GM04503 (cell line): ENCODE measurements at places on chromosomes 6 and 20.

GRCh38 chr6:41653691-41654090 is 15.4 kb downstream of the MDFI start:
- no peak for DNase-seq

GRCh38 chr6:142507065-142507464 is 205.3 kb downstream of the ADGRG6 start:
- no peak for DNase-seq

DNA sequence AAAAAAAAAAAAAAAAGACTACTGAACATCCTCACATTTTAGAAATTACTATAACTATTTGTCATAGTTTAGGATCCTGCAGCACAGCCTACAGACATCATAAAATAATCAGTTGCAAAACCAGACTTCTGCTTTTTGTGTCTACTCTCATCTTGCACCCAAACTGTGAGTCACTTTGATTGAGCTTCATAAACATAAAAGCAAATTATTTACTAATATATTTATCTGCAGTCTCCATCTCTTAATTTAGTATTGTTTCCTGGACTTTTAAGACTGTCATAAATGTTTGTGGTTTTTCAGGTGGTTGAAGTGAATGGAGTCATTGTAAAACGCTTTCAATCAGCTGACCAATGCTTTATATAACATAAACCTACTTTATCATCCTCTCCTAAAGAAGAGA is 14.8 kb upstream of the CALHM6 start:
- no peak for DNase-seq

- DNase-seq: no peak
Observed at GRCh38 chr6:80553071-80553740, 446.7 kb downstream of the BCKDHB start.

GRCh38 chr6:7912024-7912423 is 1.4 kb upstream of the TXNDC5 start:
- DNase-seq: no peak

- DNase-seq: no peak
Observed at GRCh38 chr6:47792216-47792733, 10.4 kb downstream of the OPN5 start.

DNA sequence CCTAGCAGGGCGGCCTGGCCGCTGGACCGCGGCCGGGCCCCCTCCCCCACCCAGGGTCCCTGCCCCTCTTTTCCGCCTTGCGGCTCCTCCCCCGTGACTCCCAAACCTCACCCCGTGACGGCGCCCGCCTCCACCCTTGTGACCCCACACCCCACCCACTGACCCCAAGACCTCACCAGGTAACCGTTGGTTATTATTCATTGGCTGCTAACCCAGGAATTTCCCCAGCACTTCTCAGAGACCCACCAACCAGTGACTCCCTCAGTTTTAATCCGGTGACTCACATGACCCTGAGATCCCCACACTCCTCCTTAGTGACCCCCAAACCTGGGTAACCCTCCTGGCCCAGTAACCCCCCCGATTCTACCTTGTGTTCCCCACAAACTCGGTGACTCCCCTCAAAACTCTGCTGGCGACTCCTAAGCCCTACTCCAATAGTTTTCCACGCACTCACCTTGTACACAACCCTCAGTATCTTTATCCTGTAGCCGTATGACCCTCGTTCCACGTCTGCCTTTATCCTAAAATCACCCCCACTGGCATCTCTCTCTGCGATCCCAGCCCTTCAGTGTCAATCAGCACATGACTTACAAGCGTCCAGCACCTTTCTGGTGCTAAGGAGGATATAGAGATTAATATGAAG is 534 bp downstream of the ZNF76 start:
- DNase-seq: no peak

DNA sequence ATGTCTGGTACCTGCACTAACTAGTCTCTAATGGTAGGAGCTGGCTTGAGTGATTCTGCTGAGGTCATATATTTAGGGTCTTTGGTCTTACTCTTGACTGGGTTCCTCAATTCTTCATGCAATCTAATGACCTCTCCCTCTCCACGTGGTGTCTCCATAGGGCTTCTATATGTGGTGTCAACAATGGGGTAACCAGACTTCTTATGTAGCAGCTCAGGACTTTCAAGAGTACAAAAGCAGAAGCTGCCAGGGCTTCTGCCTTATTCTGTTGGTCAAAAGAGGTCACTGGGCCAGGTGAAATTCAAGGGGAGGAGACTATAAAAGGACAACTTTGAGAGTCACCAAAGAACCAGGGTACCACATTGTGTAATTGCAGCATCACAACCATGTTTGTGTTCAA is 54.3 kb downstream of the NUS1 start:
- no peak for DNase-seq

DNA sequence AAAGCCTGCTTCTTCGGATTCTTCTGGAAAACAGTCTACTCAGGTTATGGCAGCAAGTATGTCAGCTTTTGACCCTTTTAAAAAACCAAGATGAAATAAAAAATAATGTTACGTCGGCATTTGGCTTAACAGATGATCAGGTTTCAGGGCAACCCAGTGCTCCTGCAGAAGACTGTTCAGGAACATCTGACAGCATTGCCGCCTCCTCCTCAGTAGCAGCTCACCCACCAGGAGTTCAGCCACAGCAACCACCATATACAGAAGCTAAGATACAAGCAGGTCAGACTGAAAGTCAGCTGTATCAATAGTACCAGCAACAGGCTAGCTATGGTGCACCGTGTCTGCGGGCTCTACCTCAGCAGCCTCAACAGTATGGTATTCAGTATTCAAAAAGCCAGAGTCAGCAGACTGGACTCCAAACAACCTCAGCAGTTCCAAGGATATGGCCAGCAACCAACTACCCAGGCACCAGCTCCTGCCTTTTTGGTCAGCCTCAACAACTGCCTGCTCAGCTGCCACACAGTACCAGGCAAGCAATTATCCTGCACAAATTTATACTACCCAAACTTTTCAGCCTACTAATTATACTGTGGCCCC is 51.9 kb downstream of the BTBD9 start:
- DNase-seq: no peak

DNA sequence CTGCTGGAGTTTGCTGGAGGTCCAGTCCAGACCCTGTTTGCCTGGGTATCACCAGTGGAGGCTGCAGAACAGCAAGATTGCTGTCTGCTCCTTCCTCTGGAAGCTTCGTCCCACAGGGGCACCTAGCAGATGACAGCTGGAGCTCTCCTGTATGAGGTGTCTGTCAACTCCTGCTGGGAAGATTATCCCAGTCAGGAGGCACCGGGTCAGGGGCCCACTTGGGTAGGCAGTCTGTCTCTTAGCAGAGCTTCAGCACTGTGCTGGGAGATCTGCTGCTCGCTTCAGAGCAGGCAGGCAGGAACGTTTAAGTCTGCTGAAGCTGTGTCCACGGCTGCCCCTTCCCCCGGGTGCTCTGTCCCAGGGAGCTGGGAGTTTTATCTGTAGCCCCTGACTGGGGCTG is 96.8 kb upstream of the SLC35F1 start:
- DNase-seq: no peak

GRCh38 chr20:51404297-51405060 is 138.0 kb downstream of the NFATC2 start:
- no peak for DNase-seq

DNA sequence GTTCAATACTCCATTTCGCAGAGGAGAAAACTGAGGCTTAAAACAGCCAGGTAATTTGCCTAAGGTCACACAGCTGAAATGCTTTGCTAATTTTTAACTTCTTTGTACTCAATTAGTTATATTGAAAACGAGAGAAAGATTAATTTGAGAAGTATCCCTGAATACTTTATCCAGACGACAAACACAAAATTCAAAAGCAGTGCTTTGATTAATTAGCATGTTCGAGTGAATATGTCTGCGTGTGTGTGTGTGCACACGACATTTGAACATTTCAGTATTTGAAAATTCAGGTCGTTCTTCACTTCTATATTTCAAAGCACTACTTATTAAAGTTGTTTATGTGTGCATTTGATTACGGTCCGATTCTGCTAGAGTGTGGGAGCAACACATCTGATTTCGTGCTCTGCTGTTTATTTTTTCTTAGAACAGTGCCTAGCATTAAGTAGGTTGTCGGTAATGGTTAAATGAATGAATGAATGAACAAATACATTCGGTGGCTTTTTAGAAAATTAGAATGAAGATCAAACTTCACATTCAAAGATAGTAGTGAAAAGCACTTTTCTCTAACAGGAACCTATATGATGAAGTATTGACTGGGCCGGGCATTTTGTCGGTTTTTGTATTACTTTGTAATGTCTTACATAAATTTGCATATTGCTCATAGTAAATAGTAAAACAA is 36.9 kb upstream of the SYNCRIP start:
- DNase-seq: no peak

GRCh38 chr20:8568075-8568474 is 436.0 kb downstream of the PLCB1 start:
- DNase-seq: no peak

DNA sequence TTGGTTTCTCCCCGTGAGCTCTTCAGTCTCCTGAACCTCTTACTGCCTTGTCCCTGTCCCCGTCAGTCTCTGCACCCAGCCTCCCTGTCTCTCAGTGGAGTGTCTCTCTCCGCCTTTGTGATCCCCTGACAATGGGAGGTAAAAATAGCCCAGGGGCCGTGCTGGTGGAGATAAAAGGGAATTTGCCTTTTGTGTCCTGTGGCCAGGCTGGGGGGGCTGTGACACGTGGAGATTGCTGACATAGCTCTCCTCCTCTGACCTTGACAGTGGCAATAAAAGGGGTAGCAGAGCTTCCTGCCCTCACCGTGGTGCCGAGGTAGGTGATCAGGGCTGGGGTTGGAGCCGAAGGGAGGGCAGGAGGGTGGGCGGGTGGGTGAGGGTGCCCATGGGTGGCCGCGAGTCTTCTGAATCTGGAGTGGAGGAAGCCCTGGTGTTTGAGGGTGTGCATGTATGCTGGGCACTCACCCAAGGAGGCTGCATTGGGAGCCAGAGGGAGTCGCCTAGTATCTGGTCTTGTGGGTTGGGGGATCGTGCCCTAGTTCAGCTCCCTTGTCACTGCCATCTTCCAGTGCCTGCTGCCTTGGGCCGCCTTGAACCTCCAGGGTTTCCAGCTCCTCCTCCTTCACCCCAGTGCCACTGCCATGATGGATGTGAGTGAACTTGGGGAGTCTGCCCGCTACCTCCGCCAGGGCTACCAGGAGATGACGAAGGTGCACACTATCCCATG is 21.9 kb downstream of the MYH7B start:
- DNase-seq: no peak

DNA sequence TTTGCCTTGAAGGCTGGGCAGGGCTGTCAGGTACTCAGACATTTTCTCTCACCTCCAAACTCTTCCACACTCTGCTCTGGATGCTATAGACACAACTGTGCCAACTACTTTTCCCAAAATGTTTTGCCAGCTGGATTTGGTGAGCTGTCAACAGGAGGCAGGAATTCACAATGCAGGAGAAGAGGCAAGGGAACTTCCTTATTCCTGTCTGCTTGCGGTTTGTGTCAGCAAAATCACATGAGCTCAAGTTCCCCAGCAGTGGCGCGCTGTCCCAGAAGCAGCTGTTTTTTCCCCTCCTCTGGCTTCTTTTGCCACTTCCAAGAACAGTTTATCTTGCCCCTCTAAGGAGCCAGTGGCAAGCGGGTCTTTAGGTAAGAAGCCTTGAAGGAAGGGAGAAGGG is 608.2 kb downstream of the PRKN start:
- DNase-seq: no peak

DNA sequence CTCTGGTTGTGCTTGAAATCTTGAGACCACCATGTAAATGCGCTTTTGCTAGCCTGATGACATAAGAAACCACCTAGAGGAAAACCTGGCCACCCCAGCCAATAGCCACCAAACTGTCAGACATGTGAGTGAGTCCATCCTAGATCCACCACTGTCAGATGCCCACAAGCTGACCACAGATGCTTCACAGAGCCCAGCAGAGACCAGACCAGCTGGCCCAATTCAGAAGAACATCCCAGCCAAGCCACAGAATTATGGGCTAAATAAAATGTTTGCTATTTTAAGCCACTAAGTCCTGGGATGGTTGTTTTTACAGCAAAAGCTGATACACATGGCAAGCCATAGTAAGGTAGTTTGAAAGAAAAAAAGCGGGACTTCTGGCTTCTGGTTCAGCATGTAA is 425.3 kb downstream of the KIF16B start:
- DNase-seq: no peak

DNA sequence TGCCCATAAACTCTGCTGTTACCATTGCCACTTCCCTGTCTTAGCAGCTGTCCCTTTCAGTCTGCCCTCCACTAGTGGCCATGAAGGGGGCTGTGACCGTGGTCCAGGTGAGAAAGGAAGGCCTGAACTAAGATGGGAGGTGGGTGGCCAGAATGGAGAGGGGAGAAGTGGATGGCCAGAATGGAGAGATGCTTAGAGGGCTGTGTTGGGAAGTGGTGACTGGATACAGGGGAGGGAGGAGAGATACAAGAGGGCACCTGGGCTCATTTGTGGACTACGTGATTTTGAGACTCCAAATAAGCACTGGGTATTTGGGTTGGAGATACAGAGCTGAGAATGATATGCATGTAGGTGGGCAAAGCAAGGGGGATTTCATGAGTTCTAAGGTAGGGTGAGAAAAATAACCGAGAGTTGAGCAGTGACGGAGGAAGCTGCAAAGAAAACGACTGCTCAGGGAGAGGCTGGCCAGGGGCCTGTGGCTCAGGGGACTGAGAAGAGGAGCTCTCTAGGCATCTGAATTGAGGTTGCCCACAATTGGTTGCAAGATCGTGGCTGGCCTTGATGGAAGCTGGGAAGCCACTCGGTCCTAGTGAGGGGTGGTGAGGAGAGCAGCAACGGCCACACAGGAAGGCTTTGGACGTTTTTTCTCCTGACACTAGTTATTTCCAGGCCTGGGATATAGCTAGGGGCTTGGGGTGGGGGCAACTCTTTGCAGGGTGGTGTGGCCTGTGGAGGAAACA is 36.9 kb downstream of the PANK2 start:
- no peak for DNase-seq

GRCh38 chr20:48295445-48295903 is 510.2 kb upstream of the SULF2 start:
- peak; percentile 92 for DNase-seq

DNA sequence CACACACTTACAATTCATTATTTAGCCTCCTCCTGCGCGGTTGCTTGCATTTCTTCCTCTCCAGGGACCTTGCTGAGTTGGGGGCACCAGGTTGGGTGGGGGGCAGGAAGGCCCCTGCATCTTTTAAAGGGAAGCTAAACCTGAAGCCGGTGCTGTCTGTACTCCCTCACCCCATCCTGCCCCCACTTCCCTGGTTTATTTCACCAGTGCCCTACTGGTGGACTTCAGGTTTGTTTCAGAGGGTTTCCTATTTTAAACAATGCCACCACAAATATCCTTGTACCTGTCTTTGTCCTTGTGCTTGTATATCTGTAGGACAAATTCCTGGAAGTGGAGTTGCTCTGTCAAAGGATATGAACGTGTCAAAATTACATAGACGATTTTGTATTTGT is 21.0 kb downstream of the PTK7 start:
- DNase-seq: no peak

GRCh38 chr20:47326658-47327268 is 29.7 kb downstream of the ZMYND8 start:
- no peak for DNase-seq

DNA sequence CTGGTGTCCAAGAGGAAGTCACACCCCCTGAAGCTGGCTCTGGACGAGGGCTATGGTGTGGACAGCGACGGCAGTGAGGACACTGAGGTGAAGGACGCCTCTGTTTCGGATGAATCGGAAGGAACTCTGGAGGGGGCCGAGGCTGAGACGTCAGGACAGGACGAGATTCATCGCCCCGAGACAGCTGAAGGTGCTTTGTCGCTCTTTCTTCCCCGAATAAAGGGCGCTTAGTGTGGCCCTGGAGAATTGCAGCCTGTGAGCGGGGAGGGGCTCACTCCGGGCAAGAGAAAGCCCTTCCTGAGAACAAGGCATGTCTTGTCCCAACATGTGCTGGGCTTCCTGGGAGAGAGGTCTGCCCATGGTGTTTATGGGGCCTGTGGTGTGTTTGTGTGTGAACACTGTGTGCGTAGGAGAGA is 41.4 kb downstream of the MYT1 start:
- DNase-seq: no peak

GRCh38 chr6:169391473-169392071 is 137.9 kb upstream of the THBS2 start:
- no peak for DNase-seq
